NCI-H1092 treated with DMSO at 0.1 percent for 48 hours (cell line): ENCODE measurements at places on chromosomes 2 and 18.

GRCh38 chr2:41954304-41955291, 93.2 kb upstream of the PKDCC start:
- no peak for DNase-seq

- DNase-seq, result no peak
Measured at GRCh38 chr2:75595541-75596395, 35.0 kb upstream of the EVA1A start.

DNA sequence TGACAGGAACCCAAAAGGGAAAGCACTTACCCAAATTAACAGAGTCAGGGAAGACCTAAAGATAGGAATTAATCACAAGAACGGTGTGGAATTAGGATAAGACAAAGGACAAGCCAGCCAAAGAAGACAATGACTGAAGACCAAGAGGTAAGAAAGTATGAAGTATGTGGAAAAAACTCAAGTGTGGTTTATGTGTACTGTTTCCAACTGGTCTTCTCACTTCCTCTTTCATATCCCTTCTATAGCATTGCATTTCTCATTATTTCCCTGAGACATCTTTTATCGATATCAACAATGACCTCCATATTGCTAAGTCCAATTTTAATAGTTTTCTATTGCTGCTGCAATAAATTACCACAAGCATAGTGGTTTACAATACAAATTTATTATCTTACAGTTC, 313.5 kb upstream of the SLC39A10 start:
- DNase-seq, result no peak

DNA sequence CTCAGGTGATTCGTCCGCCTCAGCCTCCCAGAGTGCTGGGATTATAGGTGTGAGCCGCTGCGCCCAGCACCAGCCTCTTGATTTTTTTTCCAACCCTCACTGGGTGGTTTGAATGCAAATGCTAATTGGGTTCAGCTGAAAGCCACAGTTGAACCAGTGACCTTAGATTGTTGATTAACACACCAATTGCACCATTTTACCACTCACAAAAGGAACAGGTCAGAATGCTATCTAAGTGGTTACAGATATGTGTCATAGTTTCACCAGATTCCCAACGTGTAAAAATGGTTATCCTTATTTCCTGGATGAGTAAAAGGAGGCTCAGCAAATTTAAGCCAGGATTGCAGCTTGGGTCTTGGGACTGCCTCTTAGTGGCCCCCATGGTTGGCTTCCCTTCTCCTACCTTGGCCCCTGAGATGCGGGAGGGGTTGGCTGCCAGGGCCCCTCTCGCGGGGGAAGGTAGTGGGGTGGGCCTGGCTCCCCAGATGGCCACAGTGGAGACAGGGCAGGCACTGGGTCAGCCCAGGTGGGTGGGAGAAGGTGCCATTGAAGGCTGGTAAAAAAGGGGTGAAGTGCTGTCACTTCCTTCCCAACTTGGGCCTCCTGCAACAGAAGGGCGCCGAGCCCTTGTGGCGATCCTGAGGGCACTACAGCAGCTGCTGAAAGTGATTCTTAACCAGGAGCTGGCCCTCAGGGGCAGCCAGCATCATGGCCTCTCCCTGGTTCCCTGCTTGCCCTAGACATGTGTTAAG, 164.9 kb upstream of the HAAO start:
- DNase-seq, result no peak

- no peak for DNase-seq
Measured at GRCh38 chr2:69177063-69177771, 164.2 kb downstream of the ANTXR1 start.

- no peak for DNase-seq
Measured at GRCh38 chr2:196291426-196291825, 120.0 kb upstream of the STK17B start.

DNA sequence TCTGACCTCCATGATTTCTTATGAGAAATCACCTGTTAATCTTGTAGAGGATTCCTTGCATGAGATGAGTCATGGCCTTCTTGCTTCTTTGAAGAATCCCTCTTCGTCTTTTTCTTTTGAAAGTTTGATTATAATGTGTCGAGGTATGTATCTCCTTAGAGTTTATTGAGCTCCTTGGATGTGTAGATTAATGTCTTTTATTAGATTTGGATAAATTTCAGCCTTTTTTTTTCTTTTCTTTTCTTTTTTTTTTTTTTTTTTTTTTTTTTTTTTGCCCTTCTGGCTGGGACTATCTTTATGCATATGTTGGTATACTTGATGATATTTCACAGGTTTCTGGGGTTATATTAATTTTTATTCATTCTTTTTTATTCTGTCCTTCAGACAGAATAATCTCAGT, 72.3 kb upstream of the ITGA4 start:
- DNase-seq, result no peak
